ENCODE measurements at places on chromosomes 3 and 15.

GRCh38 chr3:186996356-186996755 lies 66.0 kb downstream of the ST6GAL1 start:
- DNase-seq: no peak

DNA sequence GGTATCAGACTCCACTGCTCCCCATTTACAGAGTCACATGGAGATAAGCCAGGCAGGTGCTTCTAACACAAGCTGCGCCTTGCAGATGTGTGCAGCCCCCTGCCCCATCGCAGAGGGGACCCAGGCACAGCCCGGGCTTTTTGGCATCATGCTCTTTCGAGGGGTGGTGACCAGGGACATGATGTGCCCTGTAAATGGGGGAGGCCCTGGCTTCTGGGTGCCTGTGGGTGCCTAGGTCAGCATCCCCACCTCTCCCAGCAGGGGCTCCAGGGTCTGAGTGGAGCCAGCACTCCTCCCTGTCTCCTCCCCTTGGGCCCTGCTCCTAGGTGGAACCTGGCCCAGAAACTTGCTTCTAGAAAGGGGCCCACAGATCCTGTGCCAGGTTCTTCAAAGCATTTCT lies 15.2 kb downstream of the TRPM1 start:
- no peak for DNase-seq

- DNase-seq: no peak
These were observed 38.5 kb downstream of the MYO5C start for GRCh38 chr15:52256930-52257733.

DNA sequence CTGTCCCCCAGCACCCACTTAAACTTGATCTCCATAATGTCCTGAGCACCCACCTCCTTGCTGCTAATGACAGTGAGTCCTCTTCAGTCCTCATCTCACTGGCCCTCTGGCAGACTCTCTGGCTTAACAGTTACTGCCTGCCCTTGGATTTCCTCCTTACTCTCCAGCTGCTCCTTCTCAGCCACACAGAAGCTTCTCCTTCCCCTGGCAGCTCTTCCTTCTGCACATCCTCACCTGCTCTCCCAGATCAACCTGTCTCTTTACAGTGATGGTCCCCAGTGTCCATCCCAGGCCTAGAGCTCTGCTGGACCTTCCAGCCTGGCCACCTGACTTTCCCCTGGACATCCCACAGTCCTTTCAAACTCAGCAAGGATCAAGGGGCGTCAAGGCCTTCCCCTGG lies 47.4 kb upstream of the SMAD3 start:
- DNase-seq: no peak

DNA sequence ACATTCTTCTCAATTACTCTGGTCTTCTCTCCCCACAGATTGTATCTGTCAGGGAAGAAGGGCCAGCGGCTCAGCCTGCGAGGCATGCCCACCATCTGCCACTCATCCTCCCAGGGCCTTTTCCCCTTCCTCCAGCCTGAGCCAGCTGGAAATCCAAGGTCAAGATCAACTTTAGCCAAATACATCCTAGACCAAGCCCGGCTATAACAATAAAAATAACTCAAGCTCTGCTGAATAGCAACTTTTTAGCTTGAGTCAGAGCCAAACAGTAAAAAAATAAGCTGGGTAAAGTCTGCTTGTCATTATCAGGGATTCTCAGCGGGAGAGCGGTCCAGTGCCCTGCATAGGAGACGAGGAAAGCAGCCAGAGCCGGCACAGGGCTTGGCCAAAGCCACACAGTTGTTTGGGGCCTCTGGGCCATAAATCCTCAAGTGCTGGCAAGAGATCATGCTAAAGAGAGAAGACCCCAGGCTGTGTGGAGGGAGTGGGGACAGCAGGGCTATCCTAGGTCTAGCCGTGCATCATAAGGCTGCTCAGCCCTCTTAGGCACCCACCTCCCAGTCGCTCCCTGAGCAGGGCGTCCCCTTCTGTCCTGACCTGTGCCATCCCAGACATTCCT lies 76.2 kb upstream of the HERC1 start:
- DNase-seq: no peak

DNA sequence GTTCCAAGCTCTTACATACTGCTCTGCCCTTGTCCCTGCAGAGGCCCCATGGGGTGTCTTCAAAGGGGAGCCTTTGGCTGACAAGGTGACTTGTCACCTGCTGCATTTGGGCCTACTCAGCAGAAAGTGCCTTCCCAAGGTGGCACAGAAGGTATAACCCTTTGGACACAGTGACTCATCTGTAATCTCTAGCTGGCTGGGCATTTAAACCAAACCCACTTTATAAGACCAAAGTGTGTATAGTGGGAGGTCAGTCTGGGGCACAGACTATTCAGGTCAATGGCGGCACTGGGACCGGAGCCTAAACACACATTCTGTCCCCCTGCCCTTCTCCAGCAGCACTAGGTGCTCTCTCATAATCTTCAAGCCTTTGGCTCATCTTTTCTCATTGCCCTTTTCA lies 35.1 kb downstream of the GJD2 start:
- no peak for DNase-seq

GRCh38 chr3:177106184-177106583 lies 91.1 kb downstream of the TBL1XR1 start:
- no peak for DNase-seq

GRCh38 chr15:31977812-31978661 lies 52.3 kb upstream of the CHRNA7 start:
- peak; percentile 23 for DNase-seq

GRCh38 chr15:46344915-46345314 lies 710.1 kb downstream of the SQOR start:
- no peak for DNase-seq

- DNase-seq: peak; percentile 61
These were observed 35.7 kb downstream of the MGA start for GRCh38 chr15:41695750-41696436.

DNA sequence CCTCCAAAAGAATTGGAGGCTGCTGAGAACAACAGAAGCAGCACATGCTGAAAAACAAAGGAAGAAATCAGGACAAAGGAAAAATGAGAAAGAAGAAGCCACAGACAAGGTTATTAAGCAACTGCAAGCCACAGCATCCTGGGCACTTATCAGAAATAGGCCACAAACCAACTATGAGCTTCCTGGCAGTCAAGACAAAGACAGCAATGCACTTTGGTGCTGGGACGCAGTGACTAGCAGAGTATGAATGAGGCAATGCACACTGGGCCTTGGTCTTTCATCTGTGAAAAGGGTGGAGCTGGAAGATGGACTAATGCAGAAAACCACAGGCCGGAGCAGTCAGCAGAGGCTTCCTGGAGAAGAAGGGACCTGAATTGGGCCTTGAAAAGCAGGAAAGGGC lies 56.0 kb upstream of the LINGO1 start:
- DNase-seq: no peak

GRCh38 chr15:85031086-85031943 lies 49.7 kb downstream of the PDE8A start:
- DNase-seq: no peak

- no peak for DNase-seq
These were observed 818.2 kb upstream of the LMCD1 start for GRCh38 chr3:7683426-7683825.

DNA sequence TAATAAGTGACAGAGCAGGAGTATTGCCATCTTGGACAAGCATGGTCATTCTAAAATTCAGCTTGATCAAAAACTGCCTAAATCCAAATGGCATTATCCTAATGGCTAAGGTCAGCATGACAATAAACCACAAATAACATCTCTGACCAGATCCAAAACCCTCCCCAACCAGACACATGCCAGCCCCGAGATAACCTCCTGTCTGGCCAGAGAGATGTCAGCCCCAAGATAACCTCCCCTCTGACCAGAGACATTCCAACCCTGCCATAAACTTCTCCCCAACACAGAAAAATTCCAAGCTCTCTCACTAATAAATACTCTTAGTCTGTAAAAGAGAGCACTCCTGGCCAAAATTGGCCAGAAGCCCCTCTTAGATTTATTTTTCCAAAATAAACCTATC lies 470.5 kb upstream of the UBE2E2 start:
- no peak for DNase-seq

GRCh38 chr3:75048650-75049049 lies 434.2 kb upstream of the CNTN3 start:
- DNase-seq: no peak

DNA sequence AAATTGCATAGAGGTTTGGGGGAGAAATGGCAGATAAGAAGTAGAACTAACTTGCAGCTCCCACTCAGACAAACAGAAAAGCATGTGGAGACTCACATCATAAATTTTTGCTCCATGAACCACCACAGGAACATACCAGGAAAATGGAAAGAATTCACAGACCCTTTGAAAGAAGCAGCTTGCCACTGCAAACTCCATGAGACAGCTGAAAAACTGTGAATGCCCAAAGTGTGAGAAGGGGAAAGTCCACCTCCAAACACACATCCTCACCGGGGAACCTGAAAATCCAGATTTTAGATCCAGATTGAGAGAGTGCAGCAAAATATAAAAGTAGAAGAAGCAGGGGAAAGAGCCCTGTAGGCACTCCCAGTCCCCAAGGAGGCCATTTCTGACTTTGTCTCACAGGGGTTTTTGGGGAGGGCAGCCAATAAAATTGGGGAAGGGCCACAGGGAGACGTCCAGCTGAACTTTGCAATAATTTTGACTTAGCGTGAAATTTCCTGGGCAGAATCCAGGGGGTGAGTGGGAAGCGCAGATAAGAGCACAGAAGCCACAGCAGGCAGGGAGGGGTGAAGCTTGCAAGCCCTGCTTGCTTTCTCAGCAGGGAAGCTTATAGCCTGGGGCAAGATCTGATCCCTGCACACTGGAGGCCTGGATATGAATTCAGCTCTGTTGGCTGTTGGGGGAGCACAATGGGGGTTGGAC lies 183.4 kb upstream of the UBE2E2 start:
- DNase-seq: no peak

DNA sequence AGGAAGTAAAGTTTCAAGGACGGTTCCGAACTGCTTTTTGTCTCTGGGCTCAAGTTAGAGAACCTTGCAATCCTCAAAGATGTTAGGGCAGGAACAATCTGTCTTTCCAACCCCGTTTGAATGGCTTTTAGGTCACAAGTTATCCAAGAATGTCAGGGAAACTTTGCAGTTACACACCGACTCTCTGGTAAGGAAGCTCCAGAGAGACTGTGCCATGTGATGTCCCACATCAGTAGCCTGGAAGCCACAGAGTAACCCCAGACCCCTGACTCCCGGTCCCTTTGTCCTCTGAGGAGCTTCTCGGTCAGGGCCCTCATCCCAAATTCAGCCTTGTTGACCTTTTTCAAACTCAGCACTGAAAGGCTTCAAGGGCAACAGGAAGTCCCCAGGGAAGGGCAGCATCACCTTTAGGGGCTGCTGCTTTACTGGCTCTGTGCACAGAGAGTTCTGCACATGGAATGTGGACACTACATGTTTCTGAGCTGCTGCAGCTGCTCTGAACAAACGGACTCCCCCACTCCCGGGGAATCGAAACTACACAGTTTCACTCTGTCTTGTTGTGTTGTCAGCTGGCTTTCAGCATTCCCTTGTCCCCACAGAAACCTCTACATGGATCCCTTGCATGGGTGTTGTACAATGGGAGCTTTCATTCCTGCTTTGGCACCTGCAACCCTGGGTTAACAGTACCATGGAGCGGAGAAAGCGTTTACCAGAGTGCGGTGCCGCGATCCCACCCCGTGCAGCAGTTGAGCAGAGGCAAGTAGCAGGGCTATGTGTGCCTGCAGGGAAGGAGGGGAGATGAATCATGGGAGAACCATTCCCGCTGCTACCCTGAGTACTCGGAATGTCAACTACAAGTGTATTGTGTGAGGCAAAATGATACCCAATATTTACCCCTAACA lies 408.2 kb upstream of the THBS1 start:
- DNase-seq: no peak

DNA sequence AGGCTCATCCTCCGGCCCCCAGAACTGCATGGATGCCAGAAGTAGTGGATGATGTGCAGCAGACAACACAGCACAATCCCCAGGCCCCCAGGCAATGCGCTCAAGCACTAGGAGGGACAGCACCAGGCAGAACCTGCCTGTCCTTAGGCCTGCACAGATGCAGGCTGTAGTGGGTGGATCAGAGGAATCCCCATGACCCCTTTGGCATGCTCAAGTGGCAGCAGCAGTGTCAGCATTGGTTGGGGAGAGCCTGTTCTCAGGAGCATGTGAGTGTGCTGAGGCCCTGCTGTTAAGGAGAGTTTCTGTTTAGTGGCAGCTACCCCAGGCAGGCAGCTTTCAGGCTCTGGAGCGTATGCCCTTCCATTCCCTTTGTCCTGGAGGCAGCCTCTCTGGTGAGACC lies 25.1 kb upstream of the CD200R1L start:
- DNase-seq: no peak

GRCh38 chr3:56467108-56467507 lies 1.2 kb downstream of the ERC2 start:
- peak; percentile 19 for DNase-seq

GRCh38 chr3:129248286-129248979 lies 973 bp upstream of the COPG1 start:
- no peak for DNase-seq

DNA sequence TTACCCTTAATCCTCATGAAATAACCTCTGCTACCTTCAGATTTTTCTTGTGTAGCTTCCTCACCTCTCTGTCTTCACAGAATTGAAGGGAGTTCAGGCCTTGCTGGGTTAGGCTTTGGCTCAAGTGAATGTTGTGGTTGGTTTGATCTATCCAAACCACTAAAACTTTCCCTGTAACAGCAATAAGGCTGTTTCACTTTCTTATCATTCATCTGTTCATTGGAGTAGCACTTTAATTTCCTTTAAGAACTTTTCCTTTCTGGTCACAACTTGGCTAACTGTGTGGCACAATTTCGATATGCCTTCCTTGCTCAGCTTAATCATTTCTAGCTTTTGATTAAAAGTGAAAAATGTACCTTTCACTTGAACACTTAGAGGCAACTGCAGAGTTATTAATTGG lies 129.8 kb downstream of the NR1I2 start:
- DNase-seq: no peak

DNA sequence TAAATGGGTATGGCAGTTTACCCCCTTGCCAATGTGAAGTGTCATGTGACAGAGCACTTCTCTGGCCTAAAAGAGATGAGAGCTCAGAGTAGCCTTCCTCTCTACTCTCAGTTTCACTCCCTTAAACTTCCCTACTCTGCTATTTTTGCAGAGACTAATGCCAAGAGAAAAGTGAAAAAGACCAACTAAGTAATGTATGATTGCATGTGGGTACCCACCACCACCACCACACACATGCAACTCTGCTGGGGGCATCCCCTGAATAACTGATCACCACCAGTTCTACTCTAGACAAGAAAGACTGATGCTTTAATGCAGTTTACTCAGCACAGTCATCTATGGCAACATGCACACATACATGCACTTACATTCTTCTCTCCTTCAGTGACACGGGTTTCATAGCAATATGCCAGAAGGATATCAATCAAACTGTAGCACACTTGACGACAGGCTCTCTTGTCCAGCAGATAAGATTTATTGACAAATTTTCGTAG lies 31.3 kb downstream of the SHQ1 start:
- DNase-seq: no peak

- no peak for DNase-seq
These were observed 31.5 kb upstream of the FBLN2 start for GRCh38 chr3:13517253-13517977.

- DNase-seq: no peak
These were observed 3.6 kb downstream of the WHAMM start for GRCh38 chr15:82812994-82813393.

GRCh38 chr3:79480746-79481145 lies 287.1 kb downstream of the ROBO1 start:
- no peak for DNase-seq

Measured in CD4-positive, alpha-beta T cell treated with Interleukin-15 for 1 hour (primary cell).